ENCODE measurements at places on chromosomes 2 and 18.

GRCh38 chr18:48367557-48367956 is 41.6 kb downstream of the ZBTB7C start:
- DNase-seq = no peak

DNA sequence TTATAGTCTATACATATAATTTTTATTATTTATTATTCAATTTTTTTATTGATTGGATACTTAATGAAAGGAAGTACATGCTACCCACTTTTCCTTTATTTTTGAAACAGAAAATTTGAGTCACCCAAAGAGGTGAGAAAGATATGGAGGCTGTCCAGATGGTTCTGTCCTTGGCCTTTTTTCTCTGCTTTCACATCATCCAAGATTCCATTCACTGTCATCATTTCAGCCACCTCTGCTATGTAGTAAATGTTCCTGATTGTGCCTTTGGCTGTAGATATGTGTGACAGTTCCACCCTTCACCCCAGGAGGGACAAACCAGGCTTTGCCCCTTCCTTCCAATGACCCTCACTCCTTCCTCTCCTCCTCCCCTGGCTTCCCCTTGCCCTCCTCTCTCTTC is 675.7 kb upstream of the ID2 start:
- no peak for DNase-seq

- no peak for DNase-seq
These were observed 47.9 kb downstream of the MEMO1 start for GRCh38 chr2:31962757-31963361.

DNA sequence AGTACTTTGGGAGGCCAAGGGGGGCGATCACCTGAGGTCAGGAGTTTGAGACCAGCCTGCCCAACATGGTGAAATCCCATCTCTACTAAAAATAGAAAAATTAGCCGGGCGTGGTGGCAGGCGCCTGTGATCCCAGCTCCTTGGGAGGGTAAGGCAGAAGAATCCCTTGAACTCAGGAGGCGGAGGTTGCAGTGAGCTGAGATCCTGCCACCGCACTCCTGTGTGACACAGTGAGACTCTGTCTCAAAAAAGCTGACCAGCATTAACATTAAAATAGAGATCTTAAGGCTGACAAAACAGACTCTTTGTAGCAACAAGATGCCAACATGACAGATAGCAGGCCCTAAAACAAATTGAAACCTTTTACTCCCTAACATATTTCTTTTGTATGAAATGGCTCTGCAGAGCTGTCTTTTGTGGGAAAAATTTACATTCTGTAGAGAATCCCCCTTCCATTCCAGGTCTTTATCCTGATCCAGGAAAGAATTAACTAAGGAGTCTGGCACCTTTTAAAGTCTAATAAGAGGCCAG is 213.9 kb downstream of the RAB3GAP1 start:
- DNase-seq = no peak

DNA sequence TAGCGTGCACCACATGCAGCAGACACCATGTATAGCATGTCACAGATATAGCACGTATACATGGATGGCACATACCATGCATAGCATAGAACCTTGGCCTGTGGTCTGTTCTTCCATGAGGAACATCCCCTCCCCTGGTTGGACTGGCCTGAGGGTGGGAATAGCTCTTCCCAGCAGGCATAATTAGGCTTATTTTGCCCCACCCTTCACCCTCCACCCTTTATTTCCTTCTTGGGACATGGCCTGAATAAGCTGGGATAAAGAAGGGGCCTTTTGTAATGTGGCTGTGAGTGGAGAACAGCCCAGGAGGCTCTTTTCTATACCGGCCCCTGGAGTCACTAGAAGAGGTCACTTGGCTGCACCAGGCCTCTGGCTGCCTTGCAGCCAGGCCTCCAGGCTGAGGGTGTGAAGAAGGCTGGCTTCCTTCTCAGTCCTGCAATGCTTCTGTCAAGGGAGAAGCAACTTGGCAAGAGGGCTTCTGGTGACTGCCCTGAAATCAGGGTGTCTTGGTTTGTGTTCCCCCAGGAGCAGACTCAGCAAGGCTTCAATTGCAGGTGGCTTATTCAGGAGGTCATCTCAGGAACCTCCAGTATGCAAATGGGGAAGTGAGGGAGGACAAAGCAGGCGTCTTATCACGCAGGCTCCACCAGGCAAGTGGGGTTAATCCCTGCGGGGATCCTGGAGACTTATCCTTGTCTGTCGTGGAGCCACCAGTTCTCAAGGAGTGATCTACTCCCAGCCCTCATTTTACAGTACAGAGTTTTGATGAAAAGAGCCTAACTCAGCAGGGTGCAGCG is 68.2 kb downstream of the HS6ST1 start:
- no peak for DNase-seq

DNA sequence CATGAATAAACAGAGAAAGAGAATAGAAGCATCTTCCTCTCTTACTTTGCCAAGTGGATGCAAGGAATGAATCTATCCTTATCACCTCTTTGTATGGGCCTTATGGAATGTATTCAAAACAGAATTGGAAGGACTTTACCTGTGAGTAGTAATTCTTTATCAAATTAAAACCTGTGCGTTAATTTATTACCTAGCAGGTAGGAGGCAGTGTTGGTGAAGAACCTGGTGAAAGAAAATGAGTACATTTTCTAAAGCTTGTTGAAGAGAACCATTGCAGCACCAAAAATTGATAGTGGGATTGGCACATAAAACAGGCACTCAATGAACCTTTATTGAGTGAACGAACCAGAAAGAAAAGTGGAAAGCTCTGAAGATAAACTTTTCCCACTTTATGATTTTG is 1302.1 kb upstream of the CELF4 start:
- DNase-seq = no peak

DNA sequence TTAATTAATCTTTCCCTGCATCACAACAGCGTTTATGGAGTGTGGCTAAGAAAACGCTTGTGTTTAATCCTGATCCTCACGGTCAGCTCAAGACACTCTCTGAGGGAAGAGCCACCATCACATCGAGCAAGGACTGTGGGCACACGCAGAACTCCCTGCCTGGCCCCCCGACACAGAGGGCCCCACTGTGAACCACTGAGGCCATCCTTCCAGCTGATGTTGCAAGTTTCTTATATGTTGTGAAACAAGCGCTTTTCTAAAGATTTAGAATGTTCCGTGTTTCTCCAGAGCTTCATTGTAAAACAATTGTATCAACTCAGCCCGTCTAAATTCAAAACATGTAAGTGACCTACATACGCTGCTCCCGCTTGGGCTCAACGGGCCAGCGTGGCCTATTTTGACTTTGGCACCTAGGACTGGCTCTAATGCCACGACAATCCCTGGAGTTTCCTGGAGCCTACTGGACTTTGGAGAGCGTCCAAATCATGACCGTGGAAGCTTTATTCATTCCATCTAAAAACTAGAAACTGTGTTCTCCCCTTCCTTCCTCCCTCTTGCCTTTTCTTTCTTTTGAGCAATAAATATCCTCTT is 34.9 kb downstream of the SERPINE2 start:
- no peak for DNase-seq

DNA sequence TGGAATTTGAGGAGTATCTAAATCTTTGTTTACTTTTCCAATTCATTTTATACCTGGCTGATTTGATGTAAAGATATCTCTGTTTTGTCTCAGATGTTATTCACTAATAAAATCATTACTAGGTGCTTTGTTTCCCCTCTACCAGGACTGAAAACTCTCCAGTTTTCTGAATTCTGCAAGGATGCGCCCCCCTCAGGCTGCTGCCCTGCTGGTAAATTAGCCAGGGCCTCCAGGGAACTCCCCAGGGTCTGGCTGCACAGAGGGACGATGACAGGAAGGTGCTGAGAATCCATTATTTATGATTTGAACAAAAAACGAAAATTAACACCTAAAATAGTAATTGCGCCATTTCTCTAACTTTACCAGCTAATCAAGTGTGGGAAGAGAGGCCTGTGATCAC is 541.2 kb upstream of the POU3F3 start:
- no peak for DNase-seq

GRCh38 chr18:13226533-13227144 is 8.1 kb downstream of the LDLRAD4 start:
- no peak for DNase-seq

DNA sequence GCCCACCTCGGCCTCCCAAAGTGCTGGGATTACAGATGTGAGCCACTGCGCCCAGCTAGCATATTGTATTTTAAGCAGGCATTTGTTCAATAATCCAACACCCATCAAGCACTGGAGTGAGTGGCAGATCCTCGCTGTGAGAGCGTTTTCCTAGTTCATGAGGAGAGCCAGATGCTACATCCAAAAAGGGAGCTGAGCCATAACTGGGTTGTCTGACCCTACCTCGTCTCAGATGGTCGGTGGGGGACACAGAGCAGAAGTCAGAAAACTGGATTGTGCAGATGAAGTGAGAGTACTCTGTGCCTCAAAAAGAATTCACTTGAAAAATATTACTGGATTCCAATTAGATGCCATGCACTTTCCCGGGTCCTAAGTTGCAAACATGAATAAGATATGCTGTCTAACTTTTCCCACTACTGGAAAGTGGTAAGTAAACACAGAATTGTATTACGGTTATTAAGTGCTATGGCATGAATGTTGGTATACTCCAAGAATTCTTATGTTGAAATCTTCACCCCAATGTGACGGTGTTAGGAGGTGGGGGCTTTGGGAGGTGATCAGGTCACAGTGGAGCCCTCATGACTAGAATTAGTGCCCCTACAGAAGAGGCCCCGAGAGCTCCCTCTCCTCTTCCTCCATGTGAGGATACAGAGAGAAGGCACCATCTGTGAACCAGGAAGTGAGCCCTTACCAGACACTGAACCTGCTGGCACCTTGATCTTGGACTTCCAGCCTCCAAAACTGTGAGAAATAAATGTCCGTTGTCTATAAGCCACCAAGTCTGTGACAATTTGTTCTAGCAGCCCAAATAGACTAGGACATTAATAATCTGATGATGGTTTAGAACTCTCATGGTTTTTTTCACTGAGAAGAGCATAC is 21.5 kb downstream of the SOWAHC start:
- no peak for DNase-seq

DNA sequence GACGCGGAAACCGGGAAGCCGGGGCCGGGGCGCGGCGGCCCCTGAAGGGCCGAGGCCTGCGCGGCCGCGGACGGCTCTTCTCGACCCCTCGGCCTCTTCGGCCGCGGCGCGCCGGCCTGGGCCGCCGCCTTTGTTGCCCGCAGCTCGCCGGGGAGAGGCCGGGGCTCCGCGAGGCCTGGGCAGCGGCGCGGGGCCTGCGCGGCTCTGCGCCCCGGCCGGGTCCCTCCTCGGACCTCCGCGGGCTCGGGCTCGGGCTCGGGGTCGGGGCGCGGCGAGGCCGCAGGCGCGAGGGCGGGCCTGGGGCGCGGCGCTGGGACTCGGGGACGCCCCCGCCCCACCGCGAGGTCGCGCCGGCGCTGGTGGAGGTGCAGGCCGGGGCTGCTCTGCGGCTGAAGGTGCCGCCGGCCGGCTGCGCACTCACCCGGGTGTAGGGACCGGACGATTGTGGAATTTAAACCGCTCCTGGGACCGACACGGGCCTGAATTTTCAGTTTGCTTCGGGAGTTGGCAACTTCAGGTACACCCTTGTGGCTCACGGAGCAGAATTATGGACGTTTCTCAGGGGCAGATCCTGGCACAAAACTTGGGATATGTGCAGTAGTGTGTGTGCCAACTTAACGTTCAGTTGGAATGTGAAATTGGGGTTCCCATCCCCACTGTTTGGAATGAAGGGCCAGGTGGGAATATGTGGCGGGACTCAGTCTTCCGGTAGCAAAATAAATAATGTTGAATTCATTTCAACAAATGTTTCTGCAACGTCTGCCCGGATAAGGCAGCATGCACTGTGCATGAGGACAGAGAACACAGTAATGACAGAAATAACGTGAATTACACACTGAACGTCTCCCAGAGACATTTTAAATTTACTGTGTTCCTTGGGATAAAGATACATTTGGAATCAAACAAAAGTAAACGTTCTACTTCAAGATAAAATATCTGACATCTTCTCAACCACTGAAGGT is 787 bp downstream of the SOCS6 start:
- DNase-seq = no peak

DNA sequence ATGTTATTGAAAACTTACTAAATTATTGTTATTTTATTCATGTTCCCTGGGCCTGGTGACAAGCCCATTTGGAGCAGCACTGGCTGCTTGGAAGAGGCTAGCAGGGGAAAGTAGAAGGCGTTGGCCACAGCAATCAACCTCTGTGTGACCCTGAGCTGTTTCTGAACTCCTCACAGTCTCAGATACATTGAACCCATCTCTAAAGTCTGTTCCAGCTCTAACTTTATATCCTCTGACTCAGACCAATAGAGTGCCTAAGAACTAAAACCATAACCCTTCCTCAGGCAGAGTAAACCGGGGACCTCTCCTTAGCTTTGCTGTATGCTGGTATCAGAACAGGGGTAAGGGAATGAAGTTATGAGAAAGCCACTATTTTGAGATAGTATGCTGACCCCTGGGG is 96.4 kb upstream of the NOL4 start:
- DNase-seq = no peak

DNA sequence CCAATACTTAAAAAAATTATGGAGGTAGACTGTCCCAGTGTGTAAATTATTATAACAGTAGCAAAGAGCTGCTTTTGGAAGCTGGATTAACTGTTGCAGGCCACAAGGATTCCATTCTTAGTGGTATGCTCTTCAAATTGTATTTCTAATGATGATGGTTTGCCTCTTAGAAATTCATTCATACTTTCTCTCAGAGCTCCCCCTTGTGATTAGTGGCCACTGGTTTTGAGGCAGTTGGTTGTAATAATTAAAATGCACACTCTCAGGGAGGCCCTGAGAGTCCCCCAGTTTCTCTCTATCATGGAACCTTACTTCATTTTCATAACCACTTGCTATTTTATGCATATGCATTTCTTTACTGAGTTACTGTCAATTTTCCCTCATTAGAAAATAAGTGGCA is 122.5 kb downstream of the PLA2R1 start:
- DNase-seq = no peak

- DNase-seq = peak; percentile 15
These were observed 28.7 kb downstream of the IGFBP5 start for GRCh38 chr2:216666461-216667233.
